ENCODE measurements at places on chromosomes 1 and 21.

- DNase-seq = no peak
Observed at GRCh38 chr1:29975036-29975694, 738.8 kb downstream of the PTPRU start.

DNA sequence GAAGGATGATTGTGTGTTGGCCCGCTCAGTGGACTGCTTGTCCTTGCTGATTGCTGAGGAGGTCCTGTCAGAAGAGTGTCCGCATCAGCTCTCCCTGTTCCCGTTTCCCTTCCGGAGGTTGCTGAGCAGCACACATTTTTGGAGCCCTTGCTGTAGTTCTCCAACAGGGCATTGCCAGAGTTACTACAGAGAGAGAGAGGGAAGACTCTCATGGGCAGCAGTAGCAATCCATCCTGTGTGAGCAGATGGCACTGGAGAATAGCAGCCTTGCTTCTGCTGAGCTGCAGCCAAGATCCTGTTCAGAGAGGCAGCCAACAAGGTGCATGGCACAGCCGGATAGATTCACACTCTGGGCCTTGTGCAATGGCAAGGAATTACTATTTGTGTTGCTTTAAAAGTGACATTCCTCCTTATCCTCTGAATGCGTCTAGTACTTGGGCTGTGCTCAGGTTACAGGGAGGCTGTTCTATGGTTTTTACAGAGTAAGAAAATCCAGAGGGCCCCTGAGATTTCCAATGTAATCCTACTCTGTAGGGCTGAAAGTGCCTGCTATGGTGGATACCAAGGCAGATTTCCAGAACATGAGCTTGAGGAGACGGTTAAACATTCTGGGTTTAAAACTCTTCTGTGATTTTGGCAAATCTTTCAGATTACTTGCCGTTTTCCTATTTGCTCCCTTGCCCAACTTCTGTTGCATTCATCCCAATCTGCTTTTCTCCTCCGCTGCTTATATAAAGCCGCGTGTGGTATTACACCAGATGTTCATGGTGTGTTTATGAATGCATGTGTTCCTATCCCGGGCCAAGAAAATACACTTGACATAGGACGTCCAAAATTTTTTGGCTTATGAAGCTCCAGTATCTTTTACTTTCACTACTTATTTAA, 27.4 kb downstream of the AK4 start:
- no peak for DNase-seq

DNA sequence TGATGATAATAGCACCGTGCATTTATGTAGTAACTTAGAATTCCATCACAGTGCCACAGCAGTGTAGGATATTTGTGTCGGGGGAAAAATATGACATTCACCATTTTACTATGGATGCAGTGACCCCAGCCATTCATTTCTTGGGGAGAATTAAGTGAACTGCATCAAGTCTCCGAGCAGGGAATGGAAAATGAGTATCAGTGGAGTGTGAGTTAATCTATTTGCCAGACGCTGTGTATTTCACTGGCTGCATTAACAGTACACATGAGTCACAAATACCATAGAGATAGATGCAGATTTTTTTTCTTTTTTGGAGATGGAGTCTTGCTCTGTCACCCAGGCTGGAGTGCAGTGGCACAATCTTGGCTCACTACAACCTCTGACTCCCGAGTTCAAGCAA, 33.8 kb upstream of the SLC45A1 start:
- DNase-seq = no peak

GRCh38 chr1:231666937-231667608, 40.5 kb downstream of the DISC1 start:
- DNase-seq = no peak

DNA sequence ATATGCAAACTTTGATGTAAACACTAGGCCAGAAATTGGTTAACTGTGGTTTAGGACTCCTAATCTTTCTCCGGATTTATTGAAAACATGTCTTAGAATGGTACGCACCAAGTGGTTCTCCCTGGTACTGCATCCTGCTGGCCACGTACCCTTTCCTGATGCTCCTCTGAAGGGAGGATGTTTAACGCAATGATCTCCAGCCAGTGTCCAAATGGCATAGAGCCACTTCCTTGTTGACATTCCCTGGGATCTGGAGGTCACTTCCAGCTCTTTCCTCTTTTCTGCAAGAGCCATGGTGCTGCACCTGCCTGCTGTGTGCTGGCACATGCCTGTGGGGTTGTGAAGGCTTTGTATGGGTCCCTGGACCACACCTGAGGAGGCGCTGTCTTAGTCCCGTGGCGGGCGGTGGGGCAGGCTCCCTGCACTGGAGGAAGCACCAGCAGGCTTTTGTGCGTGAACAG, 53.9 kb downstream of the GALNT2 start:
- no peak for DNase-seq

DNA sequence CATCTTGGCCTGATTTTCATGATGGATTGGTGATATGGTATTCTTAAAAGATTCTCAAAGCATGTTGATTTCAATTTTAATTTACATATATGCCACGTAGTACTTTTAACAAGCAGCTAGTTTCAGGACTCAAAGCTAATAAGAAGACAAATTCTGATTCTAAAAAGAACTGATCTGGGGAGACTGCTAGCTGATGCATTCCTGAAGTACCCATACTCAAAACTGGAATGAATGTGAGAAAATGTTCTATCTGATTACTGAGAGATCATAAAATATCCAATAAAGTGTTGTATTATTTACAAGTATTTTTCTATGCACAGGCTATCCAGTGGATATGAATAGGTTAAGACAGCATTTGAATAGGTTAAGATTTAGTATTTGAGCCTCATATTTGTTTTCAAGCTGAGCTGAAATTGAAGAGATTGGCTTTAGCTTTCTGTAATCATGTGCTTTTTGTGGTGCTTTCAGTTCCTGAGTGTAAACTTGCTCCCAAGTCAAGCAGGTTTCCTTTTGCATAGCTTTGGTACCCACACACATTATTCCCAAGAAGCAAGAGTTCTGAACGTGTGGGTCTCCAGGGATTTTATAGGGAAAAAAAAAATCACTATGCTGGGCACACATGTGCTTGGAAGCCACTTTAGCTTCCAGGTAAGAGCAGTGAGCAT, 114.1 kb downstream of the VPS13D start:
- DNase-seq = no peak

DNA sequence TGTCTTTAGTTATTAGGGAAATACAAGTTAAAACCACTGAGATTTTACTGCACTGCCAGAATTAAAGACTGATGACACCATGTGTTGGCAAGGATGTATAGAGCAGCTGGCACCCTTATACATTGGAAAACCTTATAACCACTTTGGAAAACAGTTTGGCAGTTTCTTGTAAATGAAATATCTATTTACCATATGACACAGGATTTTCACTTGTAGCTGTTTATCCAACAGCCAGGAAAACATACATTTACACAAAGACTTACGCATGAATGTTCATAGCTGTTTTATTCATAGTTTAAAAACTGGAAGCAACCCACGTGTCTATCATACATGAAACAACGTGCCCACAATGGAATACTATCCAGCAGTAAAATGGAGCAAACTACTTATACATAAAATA, 45.3 kb downstream of the PRRC2C start:
- no peak for DNase-seq

- DNase-seq = no peak
Observed at GRCh38 chr1:155002464-155003226, at the start of gene ZBTB7B. ZBTB7B (plus strand) TSS chr1:155002802; CDS start chr1:155014661, 11,859 bp downstream.

- no peak for DNase-seq
Observed at GRCh38 chr1:192703283-192704206, 67.6 kb downstream of the RGS13 start.

- no peak for DNase-seq
Observed at GRCh38 chr1:54652168-54652567, 10.6 kb downstream of the MROH7 start.

DNA sequence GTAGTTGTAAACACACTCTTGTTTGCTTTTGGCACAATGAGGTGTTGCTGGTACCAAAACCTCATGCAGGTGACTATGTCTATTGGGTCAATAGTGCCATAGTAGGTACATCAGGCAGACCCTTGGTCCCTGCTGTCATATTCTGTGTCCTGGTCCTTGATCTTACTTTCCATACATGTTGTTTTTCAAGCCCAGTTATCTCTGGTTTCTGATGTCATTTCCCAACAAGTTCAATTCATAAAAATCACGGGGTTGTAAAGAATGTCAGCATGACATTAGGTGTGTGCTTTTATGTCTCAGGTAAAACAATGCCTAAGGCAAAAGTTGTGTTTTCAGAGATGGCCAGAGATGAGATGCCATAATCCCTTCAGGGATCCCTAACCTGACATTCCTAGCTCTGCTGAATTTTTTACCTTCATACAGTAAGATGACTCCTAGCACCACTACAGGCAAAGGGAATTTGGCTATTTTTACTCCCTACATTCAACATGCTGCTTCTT, 390.3 kb upstream of the PKN2 start:
- DNase-seq = no peak

DNA sequence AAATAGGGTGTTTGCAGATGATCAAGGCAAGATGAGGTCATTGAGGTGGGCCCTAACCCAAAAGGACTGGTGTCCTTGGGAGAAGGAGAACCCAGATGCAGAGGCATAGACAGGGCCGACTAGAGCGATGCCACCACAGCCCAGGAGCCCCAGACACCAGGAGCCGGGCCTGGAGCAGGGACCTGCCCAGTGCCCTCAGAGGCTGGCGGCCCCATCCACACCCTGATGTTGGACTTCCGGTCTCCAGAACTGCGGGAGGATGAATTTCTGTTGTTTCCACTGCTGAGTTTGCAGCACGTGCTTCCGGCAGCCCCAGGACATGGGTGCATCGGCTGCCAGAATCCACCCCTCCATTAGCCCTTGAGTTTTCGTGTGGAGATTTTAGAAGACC, 7.2 kb upstream of the ACTRT2 start:
- no peak for DNase-seq

DNA sequence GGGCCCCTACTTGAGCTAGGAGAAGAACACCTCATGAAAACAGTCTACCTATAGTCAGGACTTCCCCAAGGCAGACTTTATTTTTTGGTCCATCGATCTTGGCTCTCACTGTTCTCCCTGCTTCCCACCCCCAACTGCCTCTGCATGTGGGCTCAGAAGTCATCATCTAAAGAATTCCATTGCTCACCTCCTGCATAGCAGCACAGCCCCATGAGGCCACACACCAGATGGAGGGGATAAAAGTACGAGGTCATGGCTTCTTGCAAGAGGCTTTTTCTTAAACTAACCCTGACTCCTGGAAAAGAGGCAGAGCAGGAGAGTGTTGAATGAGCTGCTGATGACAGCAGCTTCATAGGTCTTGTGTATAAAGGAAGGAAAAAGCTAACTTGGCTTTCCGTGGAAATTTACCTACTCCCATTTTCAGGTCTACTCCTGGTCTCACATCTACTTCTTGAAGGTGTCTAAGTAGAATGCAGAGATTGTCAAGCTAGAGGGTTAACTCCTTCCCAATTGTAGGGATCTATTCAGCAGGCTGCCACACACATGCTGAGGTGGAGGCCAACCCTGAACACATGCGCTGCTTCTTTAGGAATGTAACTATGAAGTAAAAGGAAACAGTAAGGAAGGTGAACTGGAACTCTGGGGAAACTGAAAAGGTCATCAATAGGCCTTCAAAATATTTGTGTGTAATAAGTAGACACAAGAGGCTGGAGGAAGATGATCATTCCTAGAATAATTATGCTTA, 18.7 kb downstream of the WNT2B start:
- no peak for DNase-seq

GRCh38 chr1:154736841-154737240, 128.9 kb upstream of the ADAR start:
- no peak for DNase-seq

DNA sequence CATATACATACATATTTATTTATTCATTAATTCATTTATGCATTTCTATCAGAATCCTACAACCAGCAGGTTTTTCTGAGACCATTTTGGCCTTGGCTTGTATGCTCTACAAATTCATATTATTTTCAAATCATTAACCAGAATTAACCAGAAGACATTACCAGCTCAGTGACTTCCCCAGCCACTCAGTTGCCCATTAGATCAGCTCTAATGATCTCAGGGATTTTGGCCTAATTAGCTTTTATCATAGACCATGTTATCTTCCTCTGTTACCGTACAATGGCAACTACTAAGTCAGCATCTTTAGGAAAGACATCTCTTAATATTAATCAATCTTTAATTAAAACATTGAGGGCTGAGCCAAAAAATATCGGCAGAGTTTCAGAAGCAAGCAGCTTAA, 90.3 kb upstream of the BMP8A start:
- DNase-seq = no peak
